ENCODE measurements at places on chromosomes 12 and 14. TPM values are rescaled to one million over a fixed set of nuclear protein-coding genes. Genes with fewer than 3 reads are reported as not detected.
A peak's percentile ranks its signal among the peaks of the same experiment; 100 is the strongest.

DNA sequence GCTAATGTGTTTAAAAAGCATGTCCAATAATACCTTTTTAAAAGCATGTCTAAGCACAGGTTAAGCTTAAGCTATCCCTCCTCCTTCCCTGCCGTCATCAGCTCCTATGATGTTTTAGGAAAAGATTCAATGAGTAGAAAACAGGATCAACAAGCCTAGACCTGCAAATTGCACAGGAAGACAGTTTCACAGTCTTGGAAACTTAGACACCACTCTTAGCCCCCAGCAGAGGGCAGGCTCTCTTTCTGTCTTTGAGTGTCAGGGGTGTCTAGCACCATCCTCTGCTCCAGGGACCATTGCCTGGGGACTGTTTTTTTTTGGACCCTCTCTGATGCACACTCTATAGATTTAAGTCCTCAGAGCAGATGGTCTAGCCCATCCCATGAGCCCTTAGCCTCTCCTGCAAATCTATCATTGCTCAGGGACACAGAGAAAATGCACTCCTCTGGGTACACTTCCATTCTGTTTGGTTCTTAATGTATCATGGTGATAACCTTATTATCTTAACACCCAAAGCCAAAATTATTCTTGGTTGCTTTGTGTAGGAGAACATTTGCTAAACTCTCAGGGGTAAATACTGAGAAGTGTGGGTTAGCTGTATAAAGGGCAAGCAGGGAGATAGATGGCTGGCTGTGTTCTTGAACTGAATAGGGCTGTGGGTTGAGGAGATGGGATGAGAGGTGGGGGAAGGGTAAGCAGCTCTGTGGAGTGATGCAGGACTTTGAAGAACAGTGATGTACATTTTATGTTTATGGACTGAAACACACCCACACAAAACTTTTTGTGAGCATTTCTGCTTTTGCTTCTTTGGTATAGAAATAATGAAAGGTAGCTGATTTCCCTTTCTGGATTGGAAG is 259.9 kb upstream of the DDHD1 start:
- DNase-seq = no peak
- no peak overlapping the region for H3K4me3 ChIP-seq
- no peaks in the 10 kb centered on the region for H3K4me1 ChIP-seq
- no peak overlapping the region for H3K27ac ChIP-seq
- peaks cover 10% of the 10 kb centered on the region for H3K36me3 ChIP-seq
- no peaks in the 10 kb centered on the region for H3K27me3 ChIP-seq

GRCh38 chr12:67794161-67794560 is 145.6 kb downstream of the DYRK2 start:
- H3K27ac ChIP-seq = no peak overlapping the region
- H3K27me3 ChIP-seq = peaks cover 24% of the 10 kb centered on the region
- H3K36me3 ChIP-seq = no peaks in the 10 kb centered on the region

- H3K27ac ChIP-seq = no peak overlapping the region
- no peak overlapping the region for H3K4me3 ChIP-seq
- DNase-seq = no peak
- H3K4me1 ChIP-seq = no peaks in the 10 kb centered on the region
These were observed 3.3 kb upstream of the ASCL1 start for GRCh38 chr12:102954134-102954533.

- H3K4me3 ChIP-seq = peak overlapping the region; percentile 77
- no peaks in the 10 kb centered on the region for H3K27me3 ChIP-seq
- peak; percentile 66 for DNase-seq
- H3K36me3 ChIP-seq = peaks cover 9% of the 10 kb centered on the region
- peaks cover 58% of the 10 kb centered on the region for H3K4me1 ChIP-seq
These were observed 18.8 kb upstream of the FLVCR2 start for GRCh38 chr14:75559451-75560222.

- H3K27me3 ChIP-seq = no peaks in the 10 kb centered on the region
- H3K4me3 ChIP-seq = no peak overlapping the region
- peaks cover 44% of the 10 kb centered on the region for H3K4me1 ChIP-seq
- no peak for DNase-seq
- peak overlapping the region; percentile 40 for H3K27ac ChIP-seq
- peaks cover 14% of the 10 kb centered on the region for H3K36me3 ChIP-seq
These were observed 144.0 kb upstream of the PLEKHG7 start for GRCh38 chr12:92558806-92559205.

- peaks cover 31% of the 10 kb centered on the region for H3K4me1 ChIP-seq
- no peak for DNase-seq
- H3K27ac ChIP-seq = no peak overlapping the region
- H3K36me3 ChIP-seq = peaks cover 16% of the 10 kb centered on the region
- H3K27me3 ChIP-seq = peaks cover 2% of the 10 kb centered on the region
These were observed 1.7 kb upstream of the LDHB start for GRCh38 chr12:21659383-21659782.

- H3K36me3 ChIP-seq = no peaks in the 10 kb centered on the region
- no peaks in the 10 kb centered on the region for H3K27me3 ChIP-seq
- no peak overlapping the region for H3K27ac ChIP-seq
- DNase-seq = no peak
- H3K4me3 ChIP-seq = no peak overlapping the region
These were observed 17.1 kb downstream of the LMO3 start for GRCh38 chr12:16588812-16589211.

DNA sequence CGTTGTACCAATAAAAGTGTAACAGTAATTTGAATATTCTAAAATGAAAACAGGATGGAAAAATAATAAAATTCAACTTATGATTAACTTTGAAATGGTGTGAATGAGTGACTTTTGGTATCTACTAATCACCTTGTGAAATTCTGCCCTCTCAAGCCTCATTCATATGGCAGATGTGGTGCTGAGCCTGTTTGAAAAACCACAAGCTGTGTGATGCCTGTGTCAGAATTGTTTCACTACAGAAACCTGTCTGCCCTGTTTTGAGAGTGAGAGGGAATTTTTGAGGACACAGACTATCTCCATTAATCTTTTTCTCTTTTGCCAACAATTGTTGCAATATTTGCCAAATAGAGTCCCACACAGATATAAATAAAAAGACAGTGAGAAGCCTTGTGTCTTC is 3.9 kb upstream of the RNU6-7 start:
- no peaks in the 10 kb centered on the region for H3K36me3 ChIP-seq
- no peak overlapping the region for H3K4me3 ChIP-seq
- peaks cover 17% of the 10 kb centered on the region for H3K4me1 ChIP-seq
- no peak overlapping the region for H3K27ac ChIP-seq
- DNase-seq = no peak
- H3K27me3 ChIP-seq = peaks cover 16% of the 10 kb centered on the region

GRCh38 chr12:58764100-58764953 is 156.0 kb downstream of the LRIG3 start:
- no peak overlapping the region for H3K27ac ChIP-seq
- peaks cover 7% of the 10 kb centered on the region for H3K36me3 ChIP-seq
- no peaks in the 10 kb centered on the region for H3K4me1 ChIP-seq
- H3K27me3 ChIP-seq = no peaks in the 10 kb centered on the region
- DNase-seq = no peak
- H3K4me3 ChIP-seq = no peak overlapping the region

- H3K27me3 ChIP-seq = no peaks in the 10 kb centered on the region
- H3K27ac ChIP-seq = peak overlapping the region; percentile 18
- no peak overlapping the region for H3K4me3 ChIP-seq
- DNase-seq = no peak
- peaks cover 6% of the 10 kb centered on the region for H3K4me1 ChIP-seq
These were observed 2.6 kb upstream of the OR6J1 start for GRCh38 chr14:22646570-22647254.

DNA sequence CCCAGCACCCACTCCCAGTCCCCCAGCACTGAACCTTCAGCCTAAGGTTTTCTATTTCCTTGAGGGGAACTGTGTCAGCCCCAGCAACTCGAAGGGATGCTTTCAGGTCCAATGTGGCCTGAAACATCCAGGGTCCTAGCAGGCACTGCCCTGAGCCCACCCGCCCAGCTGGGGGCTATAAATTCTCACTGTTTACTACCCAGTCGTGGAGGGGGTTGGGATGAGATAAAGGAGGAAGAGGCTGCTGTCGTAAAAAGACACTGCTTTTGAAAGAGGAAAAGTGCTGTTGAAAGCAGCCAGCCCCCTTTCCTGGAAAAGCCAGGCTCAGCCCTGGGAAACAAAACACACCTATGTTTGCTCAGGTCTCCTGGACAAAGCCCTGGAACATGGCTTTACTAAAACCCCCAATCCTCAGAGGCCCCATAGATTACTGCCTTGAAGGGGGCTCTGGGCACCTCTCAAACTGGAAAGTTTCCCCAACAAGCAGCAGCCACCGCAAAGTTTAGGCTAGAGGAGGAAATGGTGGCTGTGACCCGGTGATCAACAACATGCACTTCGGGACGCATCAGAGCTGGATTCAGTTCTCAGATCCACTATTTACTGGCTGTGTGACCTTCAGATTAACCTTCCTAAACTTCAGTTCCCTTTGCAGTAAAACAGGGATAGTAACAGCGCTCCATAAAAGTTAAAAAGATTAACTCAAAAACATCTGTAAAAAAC is 51.0 kb downstream of the ACTN1 start:
- DNase-seq = no peak

GRCh38 chr12:130572553-130572952 is 143.5 kb downstream of the RIMBP2 start:
- H3K27me3 ChIP-seq = no peaks in the 10 kb centered on the region
- DNase-seq = no peak
- no peaks in the 10 kb centered on the region for H3K36me3 ChIP-seq
- no peak overlapping the region for H3K4me3 ChIP-seq
- no peaks in the 10 kb centered on the region for H3K4me1 ChIP-seq
- no peak overlapping the region for H3K27ac ChIP-seq

- DNase-seq = no peak
- no peaks in the 10 kb centered on the region for H3K4me1 ChIP-seq
- peaks cover 42% of the 10 kb centered on the region for H3K27me3 ChIP-seq
- H3K4me3 ChIP-seq = no peak overlapping the region
- no peaks in the 10 kb centered on the region for H3K36me3 ChIP-seq
- H3K27ac ChIP-seq = no peak overlapping the region
These were observed 47.0 kb upstream of the ERGIC2 start for GRCh38 chr12:29427964-29428363.

Gene KRT2
- total RNA-seq = not detected

Gene ZC2HC1C
- 1.4 TPM for total RNA-seq

Gene ZFHX2
- 2.8 TPM for total RNA-seq

Gene PIANP
- total RNA-seq = 0.17 TPM

Gene KRT75
- total RNA-seq = not detected

Gene FAR2
- 13.5 TPM for total RNA-seq

Gene JPH4
- 0.07 TPM for total RNA-seq
